Stimulated activated CD4-positive, alpha-beta T cell treated with anti-CD3 and anti-CD28 coated beads, Interleukin-4, amount 100 ng/mL, for 24 hours (primary cell): ENCODE measurements at places on chromosomes 6 and 20.

- DNase-seq, result no peak
These were observed 141.1 kb downstream of the CEBPB start for GRCh38 chr20:50331469-50332363.

DNA sequence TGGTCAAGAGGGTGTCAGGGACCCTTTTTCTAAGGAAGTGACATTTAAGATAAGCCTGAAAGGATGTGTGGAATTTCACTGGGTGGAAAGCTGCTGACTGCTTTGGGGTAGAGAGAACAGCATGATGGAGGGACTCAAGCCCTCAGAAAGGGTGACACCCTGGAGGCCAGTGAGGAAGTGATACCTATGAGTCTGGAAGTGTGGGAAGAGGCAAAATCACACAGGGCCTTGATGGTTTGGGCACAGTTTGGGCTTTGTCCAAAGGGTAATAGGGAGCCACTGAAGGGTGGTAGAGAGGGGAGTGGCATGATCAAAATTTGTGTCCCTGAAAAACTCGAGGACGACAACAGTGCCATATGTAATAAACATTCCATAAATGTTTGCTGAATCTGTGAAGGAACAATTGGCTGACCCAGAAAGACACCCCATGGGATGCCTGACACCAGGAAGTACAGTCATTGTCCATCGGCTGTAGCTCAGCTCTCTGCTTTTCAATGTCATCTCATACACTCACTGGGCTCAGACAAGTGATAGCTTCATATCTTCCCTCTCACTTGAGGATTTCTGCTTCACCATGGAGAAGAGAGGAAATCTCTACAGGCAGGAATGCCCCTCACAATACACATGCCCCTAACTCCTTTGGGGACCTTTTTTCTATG lies 21.3 kb downstream of the CASS4 start:
- DNase-seq, result no peak

GRCh38 chr6:127085181-127085580 lies 33.3 kb upstream of the RSPO3 start:
- DNase-seq, result no peak

GRCh38 chr20:25507385-25508082 lies 77.8 kb downstream of the NINL start:
- no peak for DNase-seq

DNA sequence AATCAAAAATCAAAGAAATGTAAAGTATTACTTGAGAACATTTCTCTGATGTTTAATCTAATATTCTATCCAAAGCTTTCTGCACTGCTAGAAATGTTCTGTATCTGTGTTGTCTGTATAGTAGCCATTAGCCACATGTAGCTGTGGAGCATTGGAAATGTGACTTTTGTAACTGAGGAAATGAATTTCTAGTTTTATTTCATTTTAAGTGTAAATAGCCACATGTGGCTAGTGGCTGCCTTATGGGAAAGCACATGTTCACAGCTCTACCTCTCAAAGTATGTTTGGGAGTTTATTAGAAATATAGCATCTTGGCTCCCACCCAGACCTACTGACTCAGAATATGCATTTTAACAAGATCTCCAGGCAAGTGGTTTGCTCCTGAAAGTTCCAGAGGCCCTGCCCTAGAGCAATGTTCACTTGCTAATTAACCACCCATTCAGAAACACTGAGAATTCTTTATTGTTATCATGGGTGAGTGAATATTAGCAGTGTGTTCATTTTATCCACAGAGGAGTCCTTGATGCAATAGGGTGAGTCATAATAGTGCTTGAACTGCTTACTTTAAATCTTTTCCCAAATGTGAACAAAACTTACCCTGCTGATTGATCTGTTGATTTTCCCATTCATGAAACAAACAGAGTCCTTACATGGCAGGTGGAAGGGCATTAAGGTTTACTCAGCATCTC lies 282.7 kb downstream of the PLCB1 start:
- DNase-seq, result no peak
